ENCODE measurements at places on chromosomes 7 and 10. TPM values are rescaled to one million over a fixed set of nuclear protein-coding genes. Genes with fewer than 3 reads are reported as not detected.
A peak's percentile ranks its signal among the peaks of the same experiment; 100 is the strongest.

Gene IGFBP3
- total RNA-seq, result not detected

Gene SDHAF3
- total RNA-seq, result 18.5 TPM

Gene SEC31B
- total RNA-seq, result 36.4 TPM

Gene LRRC18
- not detected for total RNA-seq

Gene LRIT1
- total RNA-seq, result not detected

Gene PRLHR
- total RNA-seq, result not detected

Gene HOXA6
- 0.49 TPM for total RNA-seq

Gene TYW1B
- 9.4 TPM for total RNA-seq

Gene NPTX2
- not detected for total RNA-seq

DNA sequence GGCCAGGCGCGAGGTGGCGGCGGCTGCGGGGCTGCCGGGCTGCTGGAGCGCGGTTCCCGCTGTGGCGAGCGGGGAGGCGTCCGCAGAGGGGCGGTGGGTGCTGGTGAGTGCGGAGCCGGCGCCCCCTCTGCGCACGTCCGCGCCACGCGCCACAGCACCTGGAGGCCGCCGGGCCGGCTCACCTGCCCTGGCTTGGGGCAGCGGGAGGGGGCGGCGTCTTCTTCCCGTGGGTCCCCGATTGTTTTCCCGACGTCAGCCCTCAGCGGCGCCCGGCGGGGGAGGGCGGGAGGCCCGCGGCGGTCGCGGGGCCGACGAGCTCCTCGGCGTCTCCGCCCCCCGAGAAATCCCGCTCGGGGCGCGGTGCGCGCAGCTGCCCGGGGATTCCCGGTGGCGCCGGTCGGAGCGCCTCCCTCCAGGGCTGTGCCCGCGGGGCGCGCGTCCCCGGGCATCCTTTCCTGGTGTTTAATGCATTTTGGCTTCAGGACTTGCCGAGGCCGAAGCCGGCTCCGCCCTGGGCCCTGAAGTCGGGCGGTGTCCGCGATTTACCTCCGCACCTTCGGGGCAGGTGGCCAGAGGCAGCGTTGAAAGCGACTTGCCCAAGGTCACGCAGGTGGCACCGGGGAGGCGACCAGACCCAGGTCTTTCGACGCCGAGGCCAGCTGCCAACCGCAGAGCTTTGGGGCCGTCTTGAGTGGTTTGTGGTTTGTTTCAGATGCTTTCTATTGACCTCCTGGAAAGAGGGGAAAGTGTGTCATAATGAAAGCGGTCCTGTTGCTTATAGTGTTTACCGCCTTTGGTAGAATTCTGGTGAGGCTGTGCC, 561 bp downstream of the PLEKHA1 start:
- no peaks in the 10 kb centered on the region for H3K36me3 ChIP-seq
- no peaks in the 10 kb centered on the region for H3K27me3 ChIP-seq
- H3K27ac ChIP-seq, result peak overlapping the region; percentile 88
- peak; percentile 88 for DNase-seq
- H3K4me1 ChIP-seq, result peaks cover 17% of the 10 kb centered on the region

DNA sequence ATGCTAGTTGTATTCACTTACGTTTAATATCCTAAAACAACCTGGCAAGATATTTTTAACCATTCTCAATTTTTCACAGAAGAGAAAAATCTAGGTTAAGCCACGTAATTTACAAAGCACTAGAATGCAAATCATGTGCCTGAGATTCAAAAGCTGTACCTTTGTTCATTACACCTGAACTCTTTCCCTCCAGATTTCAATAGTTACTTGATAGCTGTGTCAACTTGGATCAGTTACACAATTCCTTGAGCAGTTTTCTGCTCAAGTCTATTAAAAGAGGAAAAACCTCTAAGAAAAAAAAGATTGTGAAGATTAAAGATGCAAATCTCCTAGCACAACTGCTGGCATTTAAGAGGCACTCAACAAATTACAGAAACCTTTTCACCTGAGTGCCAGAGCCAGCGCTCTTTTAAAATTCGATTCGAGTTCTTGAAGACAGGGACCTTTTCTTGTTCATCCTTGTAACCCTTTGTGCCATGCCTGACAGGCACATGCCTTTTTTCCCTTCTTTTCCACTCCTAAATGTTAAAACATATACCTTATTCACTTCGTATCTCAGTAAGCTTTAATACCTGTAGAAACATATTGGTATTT, 886 bp downstream of the NSUN6 start:
- peak overlapping the region; percentile 79 for H3K27ac ChIP-seq
- peaks cover 16% of the 10 kb centered on the region for H3K4me1 ChIP-seq
- H3K4me3 ChIP-seq, result peak overlapping the region; percentile 80
- peaks cover 5% of the 10 kb centered on the region for H3K36me3 ChIP-seq
- H3K27me3 ChIP-seq, result no peaks in the 10 kb centered on the region

GRCh38 chr7:139915268-139915863, 86.3 kb downstream of the TBXAS1 start:
- no peak for DNase-seq
- H3K4me3 ChIP-seq, result no peak overlapping the region
- H3K27ac ChIP-seq, result no peak overlapping the region
- peaks cover 22% of the 10 kb centered on the region for H3K4me1 ChIP-seq

GRCh38 chr7:152504367-152504766, 68.6 kb upstream of the KMT2C start:
- DNase-seq, result no peak
- no peaks in the 10 kb centered on the region for H3K36me3 ChIP-seq
- no peak overlapping the region for H3K27ac ChIP-seq
- no peak overlapping the region for H3K4me3 ChIP-seq
- H3K4me1 ChIP-seq, result no peaks in the 10 kb centered on the region
- no peaks in the 10 kb centered on the region for H3K27me3 ChIP-seq

DNA sequence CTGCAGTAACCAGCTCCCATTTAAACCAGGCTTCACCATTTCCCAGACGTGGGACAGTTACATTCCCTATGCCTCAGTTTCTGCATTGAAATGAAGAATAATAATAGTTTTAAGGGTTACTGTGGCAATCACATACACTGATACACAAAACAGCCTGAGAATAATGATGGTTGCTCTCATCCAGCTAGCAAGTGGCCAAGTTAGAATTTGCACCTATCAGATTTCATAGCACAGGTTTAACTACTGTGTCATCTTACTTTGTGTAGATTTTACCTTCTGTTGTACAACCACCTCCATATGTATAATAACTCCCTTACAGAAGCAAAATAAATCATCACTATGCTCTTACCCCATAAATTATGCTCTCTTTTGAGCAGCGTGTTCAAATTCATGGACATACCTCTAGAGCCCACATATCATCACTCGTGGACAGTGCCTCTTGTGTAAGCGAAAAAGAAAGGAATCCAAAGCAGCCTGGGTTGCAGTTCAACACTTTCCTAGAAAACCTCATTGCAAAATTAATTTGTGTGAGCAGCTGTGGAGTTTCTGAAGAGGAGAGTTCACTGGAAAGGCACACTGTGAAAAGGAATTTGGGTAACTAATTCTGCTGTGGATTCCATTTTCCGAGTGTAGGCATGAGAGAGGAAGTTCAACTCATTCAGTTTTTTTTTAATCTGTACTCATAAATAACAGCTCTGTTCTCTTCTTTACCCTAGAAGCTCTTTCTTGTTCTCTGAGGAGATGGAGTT, 492.5 kb downstream of the ARL4A start:
- H3K4me1 ChIP-seq, result no peaks in the 10 kb centered on the region
- no peaks in the 10 kb centered on the region for H3K27me3 ChIP-seq
- H3K27ac ChIP-seq, result no peak overlapping the region
- DNase-seq, result no peak

- H3K4me1 ChIP-seq, result peaks cover 5% of the 10 kb centered on the region
- no peaks in the 10 kb centered on the region for H3K36me3 ChIP-seq
- H3K4me3 ChIP-seq, result peak overlapping the region; percentile 61
- DNase-seq, result peak; percentile 61
- no peaks in the 10 kb centered on the region for H3K27me3 ChIP-seq
- peak overlapping the region; percentile 97 for H3K27ac ChIP-seq
These were observed 109.9 kb upstream of the EFCAB10 start for GRCh38 chr7:105691082-105691679.
